Activated CD4-positive, alpha-beta T cell treated with anti-CD3 and anti-CD28 coated beads, Interleukin-2, amount 10 ng/mL, durations not matched to agents 24 days and 14 days (primary cell): ENCODE measurements at places on chromosomes 11 and 22. TPM values are rescaled to one million over a fixed set of nuclear protein-coding genes. Genes with fewer than 3 reads are reported as not detected.

DNA sequence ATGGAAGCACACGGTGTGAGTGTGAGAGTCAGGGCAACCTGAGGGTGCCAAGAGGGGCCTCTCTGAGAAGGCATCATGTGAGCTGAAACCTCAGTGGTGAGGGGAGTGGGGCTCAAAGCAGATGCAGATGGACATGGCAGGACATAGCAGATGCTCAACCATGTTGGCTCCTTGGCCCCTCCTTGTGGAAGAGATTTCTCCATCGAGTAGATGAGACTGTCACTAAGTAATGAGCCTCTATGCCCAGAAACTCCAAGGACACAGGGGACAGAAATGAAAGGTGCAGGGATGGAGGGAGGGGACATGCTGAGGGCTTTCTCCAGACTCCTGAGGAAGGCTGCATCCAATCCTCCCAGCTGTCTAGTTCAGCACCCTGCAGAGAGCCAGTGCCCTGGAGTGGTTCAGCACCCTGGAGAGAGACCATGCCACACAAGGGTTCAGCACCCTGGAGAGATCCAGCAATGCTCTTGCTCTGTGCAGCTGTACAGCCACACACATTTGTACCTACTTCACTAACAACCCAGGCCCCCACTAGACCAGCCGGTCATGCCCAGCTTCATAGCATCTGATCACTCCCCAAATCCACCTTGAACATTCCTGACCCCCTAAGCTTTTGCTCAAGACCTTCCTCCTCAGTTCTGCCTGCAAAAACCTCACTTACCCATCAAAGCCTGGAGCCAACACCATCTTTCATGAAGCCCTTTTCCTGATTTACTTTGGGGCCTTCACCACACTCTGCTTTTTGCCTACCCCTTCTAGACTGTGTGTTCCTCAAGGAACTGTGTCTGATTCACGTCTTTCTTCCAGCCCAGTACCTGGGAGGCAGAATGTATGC is 252.0 kb downstream of the CTTN start:
- DNase-seq, result peak; percentile 88

GRCh38 chr22:46937185-46937584 is 174.7 kb downstream of the TBC1D22A start:
- no peak for DNase-seq

GRCh38 chr11:19777377-19778102 is 64.9 kb downstream of the NAV2 start:
- no peak for DNase-seq

GRCh38 chr11:17703951-17704350 is 15.4 kb upstream of the MYOD1 start:
- DNase-seq, result no peak

DNA sequence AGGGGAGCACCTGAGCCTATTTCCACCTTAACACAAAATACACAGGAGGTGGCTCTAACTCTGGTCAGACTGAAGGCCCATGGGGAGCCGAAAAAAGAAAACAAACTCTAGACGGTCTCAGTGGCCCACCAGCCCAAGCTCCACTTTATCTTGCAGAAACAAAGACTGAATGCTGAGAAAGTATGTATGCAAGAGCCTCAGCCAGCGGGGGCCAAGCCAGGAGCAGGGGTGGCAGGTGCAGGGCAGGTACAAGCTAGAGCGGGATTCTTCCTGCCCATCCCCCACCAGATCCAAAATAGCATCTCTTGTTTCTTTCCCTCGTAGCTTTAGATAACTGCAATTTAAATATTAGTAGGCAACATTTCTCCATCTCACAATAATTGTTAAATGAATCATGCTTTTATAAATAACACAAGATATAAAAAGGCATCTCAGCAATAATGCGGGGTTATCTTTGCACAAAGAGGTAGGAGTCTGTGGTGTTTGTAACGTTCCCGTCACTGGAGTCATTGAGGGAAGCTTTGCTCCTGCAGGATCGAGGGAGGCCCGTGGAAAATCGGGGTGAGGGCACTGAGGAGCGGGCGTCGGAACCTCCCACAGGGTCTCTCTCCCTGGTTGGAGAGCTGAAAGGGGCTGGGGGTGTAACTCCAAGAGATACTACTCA is 418.0 kb downstream of the SHANK2 start:
- no peak for DNase-seq

DNA sequence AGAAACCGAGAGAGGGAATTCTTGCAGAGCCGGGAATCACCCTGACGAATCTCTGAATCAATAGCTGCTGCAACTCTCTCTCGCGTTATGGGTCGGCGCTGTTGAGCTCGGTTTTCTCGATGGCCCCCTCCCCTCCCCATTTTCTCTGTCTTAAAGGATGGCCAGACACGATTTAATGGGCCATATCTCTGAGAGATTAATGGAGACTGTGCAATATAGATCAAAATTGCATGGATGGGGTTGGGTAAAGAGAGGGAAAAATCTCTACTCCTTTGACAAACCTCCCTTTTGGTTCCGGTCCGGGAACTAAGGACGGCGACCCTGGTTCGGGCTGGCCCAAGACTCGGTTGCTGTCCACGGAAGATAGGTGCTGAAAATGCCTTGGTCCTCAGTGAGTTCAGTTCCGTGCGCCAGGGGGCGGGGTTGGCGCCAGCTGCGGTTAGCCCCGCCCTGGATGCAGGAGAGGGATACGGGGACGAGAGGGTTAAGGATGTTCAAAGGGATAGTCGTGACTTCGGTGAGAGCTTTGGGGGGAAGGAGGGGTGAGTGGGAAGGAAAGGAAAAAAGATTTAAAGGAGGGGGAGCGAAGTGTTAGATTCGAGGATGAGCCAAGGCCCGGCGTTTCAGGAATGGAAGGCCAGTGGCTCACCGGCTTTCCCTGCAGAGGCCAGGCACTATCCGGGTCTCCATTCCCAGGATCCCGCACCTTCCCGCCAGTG is 103.6 kb upstream of the HSD17B12 start:
- peak; percentile 77 for DNase-seq

GRCh38 chr11:19935507-19935906 is 222.9 kb downstream of the NAV2 start:
- DNase-seq, result no peak

GRCh38 chr22:25114369-25115362 is 85.0 kb upstream of the CRYBB3 start:
- DNase-seq, result no peak

GRCh38 chr22:42553475-42554361 is at the start of gene SERHL2:
Gene SERHL2 (plus strand): TSS chr22:42553956. CDS start chr22:42554021, 65 bp downstream.
- peak; percentile 97 for DNase-seq

Gene OR52H1
- total RNA-seq, result not detected in 2 replicates

Gene ANKK1
- total RNA-seq, result not detected in 2 replicates
